ENCODE measurements at places on chromosomes 5 and 9.

GRCh38 chr5:165497707-165498106, 1992.3 kb downstream of the MAT2B start:
- no peak for DNase-seq

GRCh38 chr5:80070338-80071056, 35.3 kb downstream of the THBS4 start:
- no peak for DNase-seq

GRCh38 chr5:171957591-171958251, 48.7 kb downstream of the FBXW11 start:
- no peak for DNase-seq

DNA sequence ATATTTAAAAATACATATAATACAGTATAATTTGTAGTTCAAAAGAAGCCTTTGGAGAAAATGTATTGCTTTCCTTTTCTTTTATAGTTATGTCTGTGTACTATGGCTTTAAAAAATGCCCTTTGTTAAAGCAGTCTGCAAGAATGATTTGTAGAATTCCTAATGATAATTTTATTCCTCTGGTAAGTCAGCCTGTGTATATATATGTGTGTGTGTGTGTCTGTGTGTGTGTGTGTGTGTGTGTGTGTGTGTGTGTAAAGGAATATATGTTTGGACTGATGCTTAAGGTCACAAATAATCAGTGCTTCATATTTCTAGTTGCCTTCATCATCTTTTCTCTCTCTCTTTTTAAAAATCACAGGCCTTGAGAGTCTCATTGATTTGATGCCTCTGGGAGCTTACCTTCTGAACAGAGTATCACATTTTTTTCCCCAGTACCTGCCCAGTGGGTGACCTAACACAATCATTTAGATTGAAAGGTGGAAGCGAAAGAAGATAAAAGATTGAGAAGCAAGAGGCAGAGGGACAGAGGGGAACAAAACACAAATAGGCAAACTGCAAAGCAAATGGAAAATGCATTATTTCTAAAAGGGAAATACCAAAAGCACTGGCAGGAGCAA, 709.2 kb upstream of the DMAC1 start:
- no peak for DNase-seq

Measured in natural killer cell treated with Interleukin-12 subunit alpha and Interleukin-12 subunit beta and Interleukin-15 and Interleukin-18, amount 100 ng/mL, for 72 hours (primary cell).